RPMI8226 (cell line): ENCODE measurements at places on chromosomes 2 and 18.

GRCh38 chr2:239539083-239539775, 138.4 kb upstream of the HDAC4 start:
- no peak for DNase-seq

- DNase-seq = peak; percentile 48
Observed at GRCh38 chr2:74507926-74508520, 528 bp upstream of the PCGF1 start.

GRCh38 chr18:38751898-38752297, 1186.3 kb upstream of the CELF4 start:
- no peak for DNase-seq

- DNase-seq = no peak
Observed at GRCh38 chr2:15485949-15486348, 75.2 kb downstream of the NBAS start.
